Mesenchymal stem cell (in vitro differentiated cells and primary cell): ENCODE measurements at places on chromosomes 7 and 10.

DNA sequence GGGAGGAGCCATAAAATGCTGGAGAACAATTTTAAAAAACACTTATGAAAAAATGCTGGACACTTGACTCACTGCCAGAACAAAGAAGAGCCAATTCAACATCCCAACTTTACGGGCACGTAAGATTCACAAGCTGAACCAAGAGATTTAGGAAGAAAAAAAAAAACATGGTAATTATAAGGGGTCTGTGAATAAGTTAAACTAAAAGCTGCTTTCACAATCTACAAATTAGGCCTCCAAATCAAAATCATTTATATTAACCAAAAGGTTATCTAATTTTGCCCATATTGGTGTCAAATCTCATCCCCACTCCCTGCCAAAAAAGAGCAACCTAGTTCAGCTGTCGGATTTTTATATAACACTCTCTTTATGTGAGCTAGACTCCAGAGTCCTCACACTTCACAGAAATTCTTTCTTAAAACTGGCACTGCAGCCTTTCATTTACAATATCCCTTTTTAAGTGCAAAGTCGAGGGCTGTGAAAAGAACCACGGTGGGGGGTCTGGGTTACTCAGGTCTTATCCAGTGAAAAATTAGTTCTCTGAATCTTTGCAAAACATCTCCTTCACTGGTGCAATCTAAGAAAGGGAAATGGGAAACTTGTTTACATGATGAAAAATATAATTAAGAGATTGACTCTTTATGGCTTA, 30.4 kb upstream of the DGKI start:
- DNase-seq = no peak

GRCh38 chr10:75401569-75402485, at the start of gene ZNF503:
ZNF503 (minus strand) TSS chr10:75401764; CDS start chr10:75401419, 345 bp downstream.
- DNase-seq = peak; percentile 98

DNA sequence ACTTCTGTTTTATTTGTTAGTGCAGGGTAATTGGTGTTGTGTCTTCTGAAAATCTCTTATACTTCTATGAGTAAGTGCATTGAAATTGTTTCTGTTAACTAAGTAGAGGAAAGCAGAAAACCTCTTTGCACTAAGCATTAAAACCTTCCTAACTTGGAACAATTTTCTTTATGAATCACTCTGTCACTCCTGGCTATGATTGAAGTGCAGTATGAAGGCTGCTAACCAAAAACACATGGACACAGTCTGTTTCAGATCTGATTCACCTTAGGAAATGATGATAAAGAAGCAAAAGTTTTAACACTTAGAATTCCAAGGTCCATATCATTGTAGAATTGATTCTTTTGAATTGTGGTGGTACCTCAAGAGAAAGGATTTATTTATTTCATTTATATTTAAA, 41.9 kb downstream of the MET start:
- no peak for DNase-seq

DNA sequence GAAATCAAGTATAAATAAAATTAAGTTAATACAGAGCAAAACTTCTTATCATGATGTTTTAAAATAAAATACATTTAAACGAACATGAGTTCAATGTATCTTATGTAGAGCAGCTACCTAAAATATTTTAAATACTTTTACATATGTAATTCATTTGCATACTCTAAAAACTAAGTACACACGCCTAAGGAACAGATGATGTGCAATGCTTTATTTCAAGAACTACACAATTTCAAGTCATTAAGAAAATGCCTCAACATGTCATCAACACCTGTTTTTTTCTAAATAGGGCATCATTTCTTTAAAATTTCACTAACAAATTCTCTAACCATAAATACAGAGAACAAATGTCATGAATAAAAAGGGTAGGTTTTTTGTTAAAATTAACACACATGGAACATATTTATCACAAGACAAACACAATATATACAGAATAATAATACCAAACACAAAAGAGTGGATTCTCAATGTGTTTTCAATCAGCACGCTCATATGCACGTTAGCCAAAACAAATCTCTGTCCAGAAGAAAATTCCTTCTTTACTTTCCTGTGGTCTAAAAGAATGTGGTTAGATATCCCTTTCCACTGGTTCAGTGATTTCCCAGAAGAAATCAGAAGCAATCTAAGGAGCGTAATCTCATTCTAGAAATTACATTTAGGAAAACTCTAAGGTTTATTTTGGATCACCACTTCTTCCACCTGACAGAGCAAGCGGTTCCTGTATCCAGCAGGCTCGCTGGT, 73.0 kb upstream of the PFKP start:
- no peak for DNase-seq

DNA sequence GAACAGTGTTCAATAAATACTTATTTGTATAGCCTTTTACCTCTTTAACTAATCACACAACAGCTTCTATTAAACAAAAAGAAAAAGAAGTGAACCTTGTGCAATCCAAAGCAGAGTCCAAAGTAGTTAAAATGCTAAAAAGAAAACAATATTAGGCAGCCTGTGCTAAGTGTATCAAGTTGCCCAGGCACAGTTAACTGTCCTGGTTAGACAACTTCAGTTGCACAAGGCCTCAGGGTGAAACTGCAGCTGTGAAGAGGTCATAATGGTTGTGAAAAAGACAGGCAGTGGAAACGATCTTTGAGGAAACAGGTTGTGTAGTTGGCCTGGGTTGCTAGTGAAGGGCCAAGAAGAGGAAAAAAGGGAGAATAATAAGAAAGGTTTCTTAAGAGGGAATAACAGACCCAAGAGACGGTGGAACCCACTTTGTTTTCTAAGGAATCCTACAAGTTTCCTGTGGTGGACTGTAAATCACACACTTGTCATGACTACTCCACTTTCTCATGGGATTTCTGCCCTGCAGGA, 6.0 kb upstream of the CROT start:
- DNase-seq = peak; percentile 59
